Activated CD4-positive, alpha-beta memory T cell treated with anti-CD3 and anti-CD28 coated beads, Interleukin-2, amount 10 ng/mL, durations not matched to agents 7 days and 5 days (primary cell): ENCODE measurements at places on chromosomes 5 and 9. TPM values are rescaled to one million over a fixed set of nuclear protein-coding genes. Genes with fewer than 3 reads are reported as not detected.

- DNase-seq = no peak
Measured at GRCh38 chr5:1315018-1315708, 20.3 kb upstream of the TERT start.

DNA sequence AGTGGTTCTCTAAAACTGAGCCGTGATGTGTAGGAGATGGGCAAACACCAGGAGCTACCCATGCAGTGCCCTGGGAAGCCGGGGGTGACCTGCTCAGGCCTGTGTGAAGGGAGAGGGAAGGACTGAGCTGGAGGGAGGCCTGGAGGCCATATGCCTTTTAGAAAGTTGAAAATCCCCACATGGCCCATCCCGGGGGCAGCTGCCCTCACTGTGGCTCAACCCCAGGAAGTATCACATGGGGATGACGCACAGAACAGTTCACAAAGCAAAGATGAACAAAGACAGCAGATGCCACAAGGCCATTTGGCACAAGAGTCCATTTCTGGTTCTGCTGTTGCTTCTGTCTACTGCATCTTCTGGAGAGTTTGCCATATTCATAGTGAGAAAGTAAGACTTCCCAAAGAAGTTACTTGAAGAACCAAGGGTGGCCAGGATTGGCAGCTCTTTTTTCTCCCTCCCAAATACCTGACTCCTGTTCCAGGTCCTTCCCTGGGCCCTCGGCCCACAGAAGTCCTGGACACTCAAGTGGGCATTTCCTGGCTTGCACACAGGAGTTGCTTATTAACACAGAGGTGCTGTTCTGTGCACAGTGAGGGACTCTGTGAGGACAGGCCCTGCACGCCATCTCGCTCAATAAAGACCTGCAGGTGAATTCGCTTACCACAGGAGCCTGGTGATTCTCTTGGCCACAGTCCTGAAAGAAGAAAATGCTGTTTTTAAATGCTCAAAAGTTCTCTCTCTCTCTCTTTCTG is 25.1 kb downstream of the ACSL6 start:
- DNase-seq = no peak

- DNase-seq = no peak
Measured at GRCh38 chr5:67308988-67309688, 112.5 kb upstream of the CD180 start.

DNA sequence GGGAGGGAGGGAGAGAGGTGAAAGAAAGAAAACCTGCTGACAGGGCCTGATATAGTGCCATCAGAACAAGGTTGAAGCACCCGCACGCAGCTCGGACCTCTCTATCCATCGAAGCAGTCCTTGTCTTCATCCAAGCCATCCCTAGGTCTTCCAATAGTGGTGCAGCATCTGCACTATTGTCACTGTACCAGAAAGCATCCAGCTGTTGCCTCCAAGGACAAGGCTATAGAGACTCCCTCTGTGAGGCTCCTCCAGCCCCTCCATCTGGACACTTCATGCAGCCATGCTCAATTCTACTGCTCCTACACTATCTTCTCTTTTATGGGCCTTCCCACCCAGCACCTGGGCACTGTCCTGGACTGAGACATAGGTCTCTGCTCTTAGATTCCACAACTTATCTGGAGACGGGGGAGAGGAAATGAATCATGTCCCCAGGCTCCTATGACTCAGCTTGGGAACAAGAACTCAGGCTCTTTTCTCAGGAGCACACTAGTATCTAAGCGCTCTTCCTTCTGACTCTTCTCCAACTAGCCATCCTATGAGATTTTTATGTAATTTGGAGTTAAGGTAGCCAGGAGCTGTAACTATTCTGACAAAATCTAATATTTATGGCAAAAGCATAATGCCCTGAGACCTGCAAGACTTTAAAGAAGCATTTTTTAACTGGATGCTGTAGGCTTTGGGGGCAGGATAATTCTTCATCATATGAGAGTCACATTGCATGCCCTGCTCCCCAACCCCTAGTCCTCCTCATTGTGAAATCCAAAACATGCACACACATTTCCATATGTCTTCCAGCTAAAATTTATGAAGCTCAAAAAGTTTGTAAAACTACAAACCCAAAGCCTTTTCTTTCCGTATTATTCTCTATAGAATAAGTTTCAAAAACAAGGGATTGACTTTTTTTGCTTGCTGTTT is 446.8 kb downstream of the CCDC171 start:
- no peak for DNase-seq

- DNase-seq = no peak
Measured at GRCh38 chr9:77816641-77817341, 168.7 kb upstream of the GNA14 start.

- no peak for DNase-seq
Measured at GRCh38 chr9:134303601-134304000, 22.7 kb upstream of the RXRA start.

GRCh38 chr9:95896580-95896979 is 21.1 kb downstream of the ERCC6L2 start:
- DNase-seq = no peak

DNA sequence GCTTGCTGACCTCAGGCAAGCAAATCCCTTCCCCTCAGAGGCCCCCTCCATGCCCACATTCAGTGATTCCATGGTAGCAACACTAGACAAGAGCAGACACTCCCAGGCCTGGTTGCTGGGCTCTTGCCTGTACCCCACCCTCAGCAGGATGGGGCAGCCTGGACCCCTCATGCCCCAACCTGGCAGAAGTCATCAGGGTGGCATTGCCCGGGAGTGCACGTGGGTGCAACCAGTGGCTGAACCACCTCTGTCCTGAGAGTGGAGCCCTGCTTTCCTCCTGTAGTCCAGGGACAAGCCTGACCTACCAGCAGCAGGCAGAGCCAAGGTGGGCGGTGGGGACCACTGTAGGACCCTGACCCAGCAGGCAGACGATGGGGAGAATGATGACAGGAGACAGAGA is 65.8 kb upstream of the TBC1D2 start:
- no peak for DNase-seq

TMEM215 gene
- total RNA-seq = not detected

HRH2 gene
- total RNA-seq = 13.7 TPM

ZNF300 gene
- 0.43 TPM for total RNA-seq
